ENCODE measurements at places on chromosomes 2 and 18.

DNA sequence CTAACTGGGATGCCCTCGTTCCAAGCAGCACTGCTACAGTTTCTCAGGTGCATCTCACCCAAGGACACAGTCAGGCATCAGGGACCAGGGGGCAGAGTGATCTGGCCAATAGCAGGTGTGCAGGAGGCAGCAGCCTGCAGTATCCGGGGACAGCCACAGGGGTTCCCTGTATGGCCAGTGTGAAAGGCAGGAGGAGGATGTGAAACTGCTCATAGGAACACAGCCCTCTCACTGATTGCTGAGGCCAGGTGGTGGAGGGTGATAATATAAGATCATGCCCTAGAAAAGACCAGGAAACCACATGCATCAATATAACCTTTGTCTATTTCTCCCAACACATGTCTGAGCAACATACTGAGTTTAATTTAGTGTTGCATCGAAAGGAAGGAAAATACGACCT, 112.7 kb upstream of the TACR1 start:
- DNase-seq = peak; percentile 78

- no peak for DNase-seq
Observed at GRCh38 chr18:79879566-79879965, 71.9 kb downstream of the SLC66A2 start.

DNA sequence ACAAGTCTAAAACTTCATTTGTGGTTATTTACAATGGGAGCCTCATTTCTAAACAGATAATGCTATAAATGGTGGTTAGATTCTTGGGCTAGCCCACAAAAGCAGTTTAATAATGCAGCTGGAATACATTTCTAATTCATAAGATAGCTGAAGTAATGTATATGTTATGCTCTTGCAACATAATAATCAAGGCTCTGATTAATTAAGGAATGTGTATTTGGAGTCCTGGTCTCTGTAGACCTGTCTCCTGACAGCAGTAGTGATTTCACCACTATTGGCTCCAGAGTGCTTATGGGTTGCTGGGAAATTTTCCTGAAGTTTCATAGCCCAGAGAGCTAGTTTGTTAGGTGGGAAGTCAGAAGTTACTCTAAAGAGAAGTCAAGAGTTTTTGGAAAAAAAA, 21.3 kb upstream of the CDC42EP3 start:
- no peak for DNase-seq

GRCh38 chr2:233836359-233836758, 18.0 kb downstream of the HJURP start:
- no peak for DNase-seq

GRCh38 chr2:9650119-9650821, 19.5 kb upstream of the YWHAQ start:
- no peak for DNase-seq

GRCh38 chr2:15163326-15163725, 397.8 kb downstream of the NBAS start:
- no peak for DNase-seq

- DNase-seq = no peak
Observed at GRCh38 chr18:74739926-74740325, 142.3 kb downstream of the ZNF407 start.

DNA sequence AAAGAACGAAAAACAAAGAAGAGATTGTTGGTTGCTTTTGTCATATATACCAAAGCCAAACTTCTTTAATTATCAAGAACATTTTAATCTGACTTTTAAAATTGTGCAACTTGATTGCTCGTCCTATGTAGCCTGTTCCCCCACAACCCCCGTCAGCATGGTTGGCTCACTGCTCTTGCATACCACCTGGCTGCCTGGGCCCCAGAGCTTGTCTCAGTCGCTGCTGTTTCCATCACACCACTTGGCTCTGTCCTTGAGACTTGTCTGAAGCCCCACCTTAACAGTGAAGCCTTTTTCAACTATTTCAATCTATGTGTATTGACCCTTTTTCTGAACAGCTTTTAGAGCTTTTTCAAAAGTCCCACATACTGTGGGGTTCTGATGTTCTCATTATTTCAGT, 270.8 kb downstream of the ZNF407 start:
- no peak for DNase-seq

- DNase-seq = peak; percentile 40
Observed at GRCh38 chr18:64110692-64111480, 38.0 kb downstream of the LINC00305 start.

Measured in OCI-M1 (cell line).